ENCODE measurements at places on chromosomes 4 and X. TPM values are rescaled to one million over a fixed set of nuclear protein-coding genes. Genes with fewer than 3 reads are reported as not detected.

DNA sequence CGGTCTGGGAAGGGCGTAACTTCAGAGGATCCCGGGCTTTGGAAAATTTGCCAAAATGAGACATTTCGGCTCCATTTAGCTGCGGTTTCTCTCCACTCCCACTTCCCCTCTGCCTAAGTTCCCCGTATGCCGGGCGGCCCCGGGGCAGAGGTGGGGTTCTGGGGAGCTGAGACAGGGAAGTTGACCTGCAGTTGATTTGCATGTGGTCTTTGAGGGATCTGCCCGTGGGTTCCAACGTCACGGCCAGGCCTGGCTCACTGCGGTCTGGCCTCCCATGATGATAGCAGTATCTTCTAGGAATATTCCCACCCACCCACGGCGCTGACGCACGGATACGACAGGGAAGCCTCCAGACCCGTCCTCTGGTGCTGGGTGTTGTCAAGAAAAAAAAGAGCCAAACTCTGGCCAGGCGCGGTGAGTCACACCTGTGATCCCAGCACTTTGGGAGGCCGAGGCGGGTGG, 27.3 kb upstream of the CRLF2 start:
- DNase-seq: no peak

- DNase-seq: no peak
These were observed 619.7 kb downstream of the GRXCR1 start for GRCh38 chr4:43512253-43512652.

DNA sequence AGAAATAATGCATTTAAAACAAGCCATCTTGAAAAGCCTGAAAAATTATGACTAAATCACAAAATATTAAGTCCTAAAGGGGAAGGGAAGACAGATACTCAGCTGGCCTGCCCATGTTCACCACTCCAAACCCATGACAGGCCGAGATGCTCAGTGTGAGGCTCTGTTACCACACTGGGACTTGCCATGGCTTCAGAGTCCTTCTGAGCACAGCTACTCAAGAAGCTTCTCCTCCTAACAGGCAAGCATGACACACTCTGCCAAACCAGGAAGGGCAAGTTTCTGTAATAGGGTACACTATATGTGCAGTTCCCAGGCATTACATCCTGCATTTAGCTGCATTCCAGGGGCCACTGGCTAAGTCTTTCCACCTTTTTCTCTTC, 34.0 kb upstream of the CYBB start:
- DNase-seq: no peak

DNA sequence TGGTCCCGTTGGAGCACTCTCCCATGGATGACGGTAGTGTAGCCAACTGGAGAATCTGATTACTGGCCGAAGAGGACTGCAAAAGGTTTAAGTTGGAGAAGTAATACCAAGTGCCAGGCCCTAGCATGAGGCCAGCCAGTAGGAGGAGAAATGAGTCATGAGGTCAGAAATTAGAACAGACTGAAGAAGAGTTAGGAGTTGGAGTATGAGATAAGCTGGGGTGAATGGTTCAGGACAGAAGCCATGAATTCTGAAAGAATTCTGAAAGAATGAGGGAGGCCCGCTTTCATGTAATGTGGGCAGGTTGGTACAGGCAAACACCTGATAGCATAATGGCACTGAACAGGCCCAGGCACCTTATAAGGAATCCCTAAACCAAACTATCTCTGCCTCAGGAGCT, 18.4 kb upstream of the STK26 start:
- no peak for DNase-seq

GRCh38 chr4:2281575-2282343, 19.9 kb upstream of the MXD4 start:
- no peak for DNase-seq

DNA sequence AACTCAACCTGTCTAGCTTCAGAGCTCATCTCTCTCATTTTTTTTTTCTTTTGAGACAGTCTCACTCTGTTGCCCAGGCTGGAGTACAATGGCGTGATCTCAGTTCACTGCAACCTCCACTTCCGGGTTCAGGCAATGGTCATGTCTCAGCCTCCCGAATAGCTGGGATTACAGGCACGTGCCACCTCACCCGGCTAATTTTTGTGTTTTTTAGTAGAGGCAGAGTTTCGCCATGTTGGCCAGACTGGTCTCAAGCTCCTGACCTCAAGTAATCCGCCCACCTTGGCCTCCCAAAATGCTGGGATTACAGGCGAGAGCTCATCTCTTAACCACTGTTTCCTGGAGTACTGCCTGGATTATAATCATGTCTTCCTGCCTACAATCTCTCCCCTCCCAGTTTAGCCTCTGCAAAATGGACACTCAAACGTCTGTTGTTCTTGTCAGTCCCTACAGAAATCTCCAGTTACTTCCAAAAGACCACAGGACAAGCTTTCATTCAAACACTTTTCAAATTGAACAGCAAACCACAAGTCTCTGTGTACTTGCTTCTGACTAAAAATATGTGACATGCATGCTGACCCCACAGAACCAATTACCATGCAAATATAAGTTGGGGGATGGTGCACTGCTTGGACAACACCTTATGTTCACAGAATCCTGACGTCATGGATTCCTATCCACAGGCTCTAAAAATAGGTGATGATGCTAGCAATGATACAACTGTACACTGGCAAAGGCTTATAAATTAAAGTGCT, 137.2 kb downstream of the SH3KBP1 start:
- no peak for DNase-seq

GRCh38 chr4:10115271-10115796, 1.3 kb downstream of the WDR1 start:
- DNase-seq: peak; percentile 60

DNA sequence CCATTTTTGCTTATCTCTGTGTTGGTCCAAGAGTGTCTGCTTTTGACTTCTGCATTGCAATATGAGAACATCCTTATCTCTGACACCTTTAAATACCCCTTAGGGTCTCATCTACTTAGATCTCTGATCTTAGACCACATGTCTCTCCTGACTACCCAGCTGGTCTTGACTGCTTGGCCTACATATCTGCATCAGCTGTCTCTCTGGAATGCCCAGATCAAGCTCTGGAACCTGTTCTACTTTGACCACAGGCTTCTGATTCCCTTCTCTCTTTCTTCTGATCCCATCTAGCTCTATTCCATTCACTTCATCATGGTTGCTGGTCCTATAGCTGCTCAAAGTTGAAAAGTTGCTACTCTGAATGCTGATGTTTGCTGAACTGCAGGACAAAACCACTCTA, 301.2 kb downstream of the MAPK10 start:
- no peak for DNase-seq

DNA sequence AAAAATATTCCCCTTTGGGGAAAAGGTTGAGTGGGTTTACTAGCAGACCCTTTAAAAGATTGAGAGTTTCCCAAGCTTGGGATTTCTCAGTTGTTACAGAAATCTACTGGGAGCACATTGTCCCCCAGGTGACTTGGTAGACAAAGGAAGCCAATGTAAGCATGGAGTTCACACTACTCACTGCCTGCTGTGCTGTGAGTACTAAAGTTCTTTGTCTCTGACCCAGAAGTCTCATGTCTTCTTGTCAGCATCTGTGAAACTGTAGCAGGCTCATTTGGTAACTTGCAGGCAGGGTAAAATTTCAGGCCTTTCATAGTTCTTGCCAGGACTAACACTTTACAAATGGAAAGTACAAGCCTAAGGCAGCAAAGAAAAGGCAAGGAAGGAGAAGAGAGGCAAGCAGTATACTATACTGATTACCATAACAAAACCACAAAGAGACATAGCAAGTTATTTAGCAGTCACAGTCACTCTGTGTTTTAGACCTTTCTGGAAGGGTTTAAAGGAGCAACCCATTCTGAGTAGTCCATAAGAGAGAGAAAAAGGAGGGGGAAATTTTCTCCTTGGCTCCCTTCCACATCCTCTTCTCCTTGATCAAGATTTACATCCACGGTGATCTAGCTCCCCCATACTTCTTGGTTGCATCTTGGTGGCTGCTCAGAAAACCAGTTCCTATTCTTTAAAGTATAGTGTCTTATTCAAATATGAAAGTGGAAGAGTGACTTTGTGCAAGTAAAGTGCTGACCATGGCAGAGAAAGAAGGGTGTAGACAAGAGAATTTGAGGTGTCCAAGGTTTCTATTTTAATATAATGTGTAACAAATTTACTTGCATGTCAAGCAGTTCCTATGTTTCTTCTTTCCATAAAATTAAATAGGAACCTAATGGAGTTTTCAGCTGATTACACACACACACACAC, 160.0 kb upstream of the PDE5A start:
- DNase-seq: no peak

DNA sequence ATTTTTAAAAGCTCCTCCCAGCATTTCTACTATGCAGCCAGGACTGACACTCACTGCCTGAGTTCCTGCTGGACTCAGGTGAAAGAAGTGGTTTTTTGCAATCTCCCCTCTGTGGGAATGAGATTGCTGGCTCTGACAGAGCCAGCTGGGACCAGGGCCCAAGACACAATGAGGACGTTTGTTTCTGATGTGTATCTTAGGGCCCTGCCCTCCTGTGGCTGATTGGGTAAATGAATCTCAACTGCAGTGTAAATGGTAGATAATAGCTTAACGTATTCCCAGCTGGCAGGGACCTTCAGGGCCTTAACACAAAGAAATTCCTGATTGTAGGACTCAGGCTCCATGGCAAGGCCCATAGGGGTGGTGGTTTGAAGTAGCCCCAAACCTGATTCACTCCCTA, 85.8 kb upstream of the PRPS1 start:
- peak; percentile 34 for DNase-seq

GRCh38 chrX:25096522-25097045, 80.8 kb upstream of the ARX start:
- DNase-seq: no peak

The TMEM255A gene
- not detected for polyA plus RNA-seq

The ARHGAP36 gene
- polyA plus RNA-seq: not detected

The AFAP1 gene
- polyA plus RNA-seq: 80.9 TPM

The CPEB2 gene
- polyA plus RNA-seq: 9.4 TPM

Measured in IMR-90 (cell line).